Stimulated activated CD4-positive, alpha-beta T cell treated with anti-CD3 and anti-CD28 coated beads, Interleukin-4, amount 100 ng/mL, for 48 hours (primary cell): ENCODE measurements at places on chromosomes 16 and 17.
A peak's percentile ranks its signal among the peaks of the same experiment; 100 is the strongest.

GRCh38 chr16:10110552-10110951 lies 71.7 kb downstream of the GRIN2A start:
- no peak for DNase-seq

DNA sequence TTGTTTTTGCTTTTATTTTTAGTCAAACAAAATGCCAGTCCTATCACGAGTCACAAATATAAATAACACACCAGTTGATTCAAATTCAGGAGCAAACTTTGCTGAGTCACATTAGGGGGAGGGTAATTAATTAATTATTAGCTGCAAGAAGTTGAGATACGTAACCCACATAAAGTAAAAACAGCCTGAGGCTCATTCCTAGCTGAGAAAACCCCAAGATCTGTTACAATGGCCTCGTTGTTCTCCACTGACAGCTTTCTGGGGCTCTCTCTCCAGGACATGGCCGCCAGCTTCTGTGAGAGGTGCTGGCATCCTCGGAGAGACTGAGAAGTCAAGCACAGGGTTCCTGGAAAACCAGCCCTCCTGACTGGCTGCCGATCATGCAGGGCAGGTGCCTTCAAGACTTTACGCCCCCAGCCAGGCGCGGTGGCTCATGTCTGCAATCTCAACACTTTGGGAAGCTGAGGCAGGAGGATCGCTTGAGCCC lies 11.1 kb downstream of the RAB40B start:
- no peak for DNase-seq

DNA sequence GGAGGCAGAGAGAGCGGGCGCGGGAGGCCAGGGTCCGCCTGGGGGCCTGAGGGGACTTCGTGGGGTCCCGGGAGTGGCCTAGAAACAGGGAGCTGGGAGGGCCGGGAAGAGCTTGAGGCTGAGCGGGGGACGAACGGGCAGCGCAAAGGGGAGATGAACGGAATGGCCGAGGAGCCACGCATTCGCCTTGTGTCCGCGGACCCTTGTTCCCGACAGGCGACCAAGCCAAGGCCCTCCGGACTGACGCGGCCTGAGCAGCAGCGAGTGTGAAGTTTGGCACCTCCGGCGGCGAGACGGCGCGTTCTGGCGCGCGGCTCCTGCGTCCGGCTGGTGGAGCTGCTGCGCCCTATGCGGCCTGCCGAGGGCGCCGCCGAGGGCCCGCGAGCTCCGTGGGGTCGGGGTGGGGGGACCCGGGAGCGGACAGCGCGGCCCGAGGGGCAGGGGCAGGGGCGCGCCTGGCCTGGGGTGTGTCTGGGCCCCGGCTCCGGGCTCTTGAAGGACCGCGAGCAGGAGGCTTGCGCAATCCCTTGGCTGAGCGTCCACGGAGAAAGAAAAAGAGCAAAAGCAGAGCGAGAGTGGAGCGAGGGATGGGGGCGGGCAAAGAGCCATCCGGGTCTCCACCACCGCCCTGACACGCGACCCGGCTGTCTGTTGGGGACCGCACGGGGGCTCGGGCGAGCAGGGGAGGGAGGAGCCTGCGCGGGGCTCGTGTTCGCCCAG lies 1.2 kb upstream of the CBX4 start:
- DNase-seq: no peak

- DNase-seq: peak; percentile 51
Measured at GRCh38 chr17:879546-880442, 97.6 kb downstream of the MRM3 start.

GRCh38 chr17:81153340-81153803 lies 11.9 kb upstream of the PVALEF start:
- no peak for DNase-seq

DNA sequence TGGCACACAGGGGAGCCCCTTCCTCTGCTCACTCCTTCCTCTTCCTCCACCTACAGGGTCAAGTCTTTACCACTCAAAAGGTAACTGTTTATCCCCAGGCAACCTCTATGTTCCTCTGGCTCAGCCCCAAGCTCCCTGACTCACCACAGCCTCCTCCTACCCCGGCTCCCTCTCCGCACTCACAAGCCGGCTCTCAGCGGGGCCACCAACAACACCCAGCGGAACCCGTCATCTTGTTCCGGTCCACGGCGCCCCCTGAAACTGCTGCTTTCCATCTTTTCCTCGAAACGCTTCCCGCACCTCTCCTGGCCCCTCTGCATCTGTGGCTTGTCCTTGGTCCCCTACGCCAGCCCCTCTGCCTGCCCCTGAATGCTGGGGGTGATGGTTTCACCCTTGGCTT lies 58.4 kb downstream of the NXN start:
- no peak for DNase-seq

GRCh38 chr17:58621174-58621573 lies 70.7 kb downstream of the TEX14 start:
- no peak for DNase-seq

DNA sequence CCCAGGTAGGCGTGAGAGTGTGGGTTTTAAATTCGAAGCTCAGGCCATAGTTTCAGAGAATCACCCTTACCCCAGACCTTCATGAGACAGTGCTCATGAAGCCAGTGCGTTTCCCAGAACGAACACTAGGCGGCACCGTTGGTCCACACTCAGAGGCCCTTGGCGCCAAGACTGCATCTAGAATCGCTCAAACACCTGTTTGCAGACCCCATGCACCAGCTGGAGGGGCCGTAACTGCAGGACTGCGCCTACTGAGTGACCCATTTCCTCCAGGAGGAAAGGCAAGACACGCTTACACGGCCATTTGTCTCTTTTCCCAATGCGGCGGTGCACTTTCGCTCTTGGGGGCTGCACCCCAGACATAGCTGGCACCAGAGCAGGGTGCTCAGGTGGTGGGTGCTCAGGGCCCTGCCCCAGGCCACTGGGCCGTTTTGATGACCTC lies 34.0 kb downstream of the ADGRG5 start:
- DNase-seq: peak; percentile 82
